ENCODE measurements at places on chromosomes 4 and X. TPM values are rescaled to one million over a fixed set of nuclear protein-coding genes. Genes with fewer than 3 reads are reported as not detected.

The F11 gene
- not detected for total RNA-seq

The EGFL6 gene
- total RNA-seq: 0.31 TPM

The NUDT11 gene
- total RNA-seq: 65.1 TPM

The KLF8 gene
- total RNA-seq: 32.6 TPM

The HSPA4L gene
- total RNA-seq: 15.7 TPM
